ENCODE measurements at places on chromosomes 16 and 17. TPM values are rescaled to one million over a fixed set of nuclear protein-coding genes. Genes with fewer than 3 reads are reported as not detected.

Gene ZMYND15
- total RNA-seq: 0.64 TPM

Gene MAPT
- total RNA-seq: 1.5 TPM

Gene ATP5PD
- 615 TPM for total RNA-seq

Gene SCPEP1
- total RNA-seq: 41.2 TPM

Gene TNFRSF13B
- total RNA-seq: not detected

Gene CFAP97D1
- not detected for total RNA-seq

Gene NECAB2
- total RNA-seq: 4.0 TPM

Gene PHOSPHO1
- 0.97 TPM for total RNA-seq

Gene OSBPL7
- 10.1 TPM for total RNA-seq

Gene CSHL1
- not detected for total RNA-seq

Gene KCNJ18
- total RNA-seq: not detected

Gene CDRT15
- not detected for total RNA-seq

Gene KRTAP1-1
- total RNA-seq: not detected

Gene AARSD1
- 59.1 TPM for total RNA-seq

Gene CDH8
- total RNA-seq: 0.44 TPM
